Esophagus squamous epithelium (tissue), 5 donors: ENCODE measurements at places on chromosomes 1 and 21.

DNA sequence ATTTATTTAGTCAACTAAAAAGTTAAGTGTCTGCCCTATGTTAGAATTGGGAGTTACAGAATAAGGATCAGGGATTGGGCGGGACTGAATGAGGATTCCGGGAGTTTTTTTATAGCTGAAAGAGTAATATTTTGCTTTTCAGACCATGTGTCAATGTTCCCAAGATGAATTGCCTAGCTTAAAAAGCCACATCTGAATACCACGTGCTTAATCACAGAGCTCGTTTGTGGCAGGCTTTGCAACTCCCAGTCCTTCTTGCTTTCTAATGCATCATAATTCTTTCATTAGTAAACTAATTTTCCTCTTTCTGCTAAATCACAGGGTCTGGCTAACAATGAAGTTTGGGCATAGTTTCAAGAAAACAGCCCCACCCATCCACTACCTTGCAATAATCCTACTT lies 4.2 kb upstream of the BCL10 start:
- no peak for DNase-seq
- no peaks in the 10 kb centered on the region for H3K27me3 ChIP-seq
- H3K4me3 ChIP-seq, result no peak overlapping the region

- H3K27ac ChIP-seq, result no peak overlapping the region
- H3K27me3 ChIP-seq, result no peaks in the 10 kb centered on the region
- no peak for DNase-seq
- no peak overlapping the region for H3K4me3 ChIP-seq
- H3K36me3 ChIP-seq, result no peaks in the 10 kb centered on the region
- no peaks in the 10 kb centered on the region for H3K4me1 ChIP-seq
Observed at GRCh38 chr1:103197216-103197615, 88.9 kb upstream of the COL11A1 start.

GRCh38 chr1:116515702-116516101 lies 55.1 kb downstream of the CD58 start:
- no peaks in the 10 kb centered on the region for H3K27me3 ChIP-seq
- peaks cover 2% of the 10 kb centered on the region for H3K4me1 ChIP-seq
- DNase-seq, result no peak

- H3K27ac ChIP-seq, result no peak overlapping the region
- H3K27me3 ChIP-seq, result no peaks in the 10 kb centered on the region
- DNase-seq, result no peak
Observed at GRCh38 chr1:169765580-169766331, 29.0 kb downstream of the METTL18 start.

GRCh38 chr21:42499444-42500112 lies 3.6 kb upstream of the RSPH1 start:
- H3K4me1 ChIP-seq, result peaks cover 10% of the 10 kb centered on the region
- H3K27me3 ChIP-seq, result no peaks in the 10 kb centered on the region
- DNase-seq, result no peak
- H3K36me3 ChIP-seq, result no peaks in the 10 kb centered on the region
- H3K4me3 ChIP-seq, result no peak overlapping the region

- no peaks in the 10 kb centered on the region for H3K36me3 ChIP-seq
- H3K4me1 ChIP-seq, result no peaks in the 10 kb centered on the region
- DNase-seq, result no peak
- no peaks in the 10 kb centered on the region for H3K27me3 ChIP-seq
- no peak overlapping the region for H3K4me3 ChIP-seq
Observed at GRCh38 chr1:69613414-69613813, 45.7 kb downstream of the LRRC7 start.
